ENCODE measurements at places on chromosomes 2 and 18. TPM values are rescaled to one million over a fixed set of nuclear protein-coding genes. Genes with fewer than 3 reads are reported as not detected.

The HRH4 gene
- not detected for polyA plus RNA-seq

The C1QL2 gene
- 0.07 TPM for polyA plus RNA-seq

The UBXN4 gene
- polyA plus RNA-seq, result 33.6 TPM

The ESPNL gene
- 0.42 TPM for polyA plus RNA-seq

- H3K36me3 ChIP-seq, result no peaks in the 10 kb centered on the region
- H3K27ac ChIP-seq, result no peak overlapping the region
- no peak overlapping the region for H3K4me3 ChIP-seq
- no peak for DNase-seq
- no peaks in the 10 kb centered on the region for H3K27me3 ChIP-seq
Measured at GRCh38 chr2:83844490-83844889, 614.6 kb downstream of the SUCLG1 start.

DNA sequence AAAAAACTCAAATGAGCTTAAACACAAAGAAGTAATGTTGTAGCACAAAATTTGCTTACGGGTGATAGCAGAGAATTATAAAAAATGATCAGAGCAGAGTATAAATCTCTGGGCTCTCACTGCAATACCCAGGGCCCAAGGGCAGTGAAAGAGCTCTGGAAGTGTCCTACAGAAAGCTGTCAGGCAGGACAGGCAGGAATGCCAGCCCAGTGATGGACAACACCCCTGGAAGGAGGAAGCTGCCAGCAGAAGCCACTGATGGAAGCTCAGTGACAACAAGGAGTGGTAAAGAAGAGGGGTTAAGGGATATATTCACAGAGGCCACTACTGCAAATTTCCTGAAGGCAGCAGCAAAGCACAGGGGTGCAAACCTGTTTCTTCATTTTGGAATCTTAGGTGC, 214.9 kb downstream of the L3MBTL4 start:
- no peaks in the 10 kb centered on the region for H3K27me3 ChIP-seq
- H3K4me1 ChIP-seq, result no peaks in the 10 kb centered on the region
- no peaks in the 10 kb centered on the region for H3K36me3 ChIP-seq
- DNase-seq, result no peak
- no peak overlapping the region for H3K27ac ChIP-seq

DNA sequence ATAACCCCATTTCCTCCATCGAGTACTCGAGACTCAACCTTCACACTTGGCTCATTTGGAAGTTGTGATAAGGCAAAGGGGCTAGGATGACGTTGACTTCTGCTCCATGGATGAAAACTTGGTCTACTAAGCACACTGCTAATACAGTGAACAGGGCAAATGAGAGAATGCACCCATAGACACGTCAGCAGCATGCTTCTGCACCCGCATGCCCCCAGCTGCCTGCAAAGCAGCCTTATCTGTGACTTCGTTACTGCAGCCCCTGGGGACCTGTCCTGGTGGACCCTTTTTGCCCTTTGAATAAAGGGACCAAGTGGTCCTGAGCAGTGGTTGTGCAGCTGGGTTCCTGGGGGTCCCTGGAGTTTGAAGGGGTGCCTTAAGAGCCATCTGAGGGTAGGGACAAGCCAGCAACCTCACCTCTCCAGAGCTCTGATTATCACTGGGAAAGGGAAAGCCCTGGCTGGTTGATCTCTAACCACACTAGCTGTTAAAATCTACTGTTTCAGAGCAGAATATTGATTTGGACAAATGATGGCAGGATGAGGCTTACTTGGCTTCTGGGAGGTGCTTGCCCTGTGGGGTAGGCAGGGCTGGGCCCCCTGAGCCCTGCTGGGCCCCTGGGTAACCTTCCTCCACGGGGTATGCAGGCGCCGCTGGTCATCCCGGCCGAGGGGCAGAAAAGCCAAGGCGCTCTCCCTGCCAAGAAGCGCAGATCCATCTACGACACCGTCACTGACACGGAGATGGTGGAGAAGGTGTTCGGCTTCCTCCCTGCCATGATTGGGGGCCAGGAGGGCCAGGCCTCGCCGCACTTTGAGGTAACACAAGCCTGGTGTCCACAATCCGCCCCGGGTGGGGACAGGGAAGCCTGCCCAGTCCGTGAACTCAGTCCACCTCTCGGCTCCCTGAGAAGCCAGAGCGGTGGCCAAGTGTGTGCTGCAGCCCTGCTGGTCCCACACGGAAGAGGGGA, 37.6 kb upstream of the GPR17 start:
- no peaks in the 10 kb centered on the region for H3K4me1 ChIP-seq
- H3K27ac ChIP-seq, result no peak overlapping the region
- no peak overlapping the region for H3K4me3 ChIP-seq
- H3K36me3 ChIP-seq, result no peaks in the 10 kb centered on the region
- H3K27me3 ChIP-seq, result no peaks in the 10 kb centered on the region

GRCh38 chr2:22497789-22498188, 887.2 kb upstream of the KLHL29 start:
- H3K27me3 ChIP-seq, result no peaks in the 10 kb centered on the region
- no peaks in the 10 kb centered on the region for H3K4me1 ChIP-seq
- no peaks in the 10 kb centered on the region for H3K36me3 ChIP-seq

GRCh38 chr2:238515377-238515776, 88.7 kb downstream of the ASB1 start:
- H3K4me3 ChIP-seq, result no peak overlapping the region
- no peak overlapping the region for H3K27ac ChIP-seq
- H3K27me3 ChIP-seq, result no peaks in the 10 kb centered on the region
- H3K4me1 ChIP-seq, result no peaks in the 10 kb centered on the region
- no peak for DNase-seq

DNA sequence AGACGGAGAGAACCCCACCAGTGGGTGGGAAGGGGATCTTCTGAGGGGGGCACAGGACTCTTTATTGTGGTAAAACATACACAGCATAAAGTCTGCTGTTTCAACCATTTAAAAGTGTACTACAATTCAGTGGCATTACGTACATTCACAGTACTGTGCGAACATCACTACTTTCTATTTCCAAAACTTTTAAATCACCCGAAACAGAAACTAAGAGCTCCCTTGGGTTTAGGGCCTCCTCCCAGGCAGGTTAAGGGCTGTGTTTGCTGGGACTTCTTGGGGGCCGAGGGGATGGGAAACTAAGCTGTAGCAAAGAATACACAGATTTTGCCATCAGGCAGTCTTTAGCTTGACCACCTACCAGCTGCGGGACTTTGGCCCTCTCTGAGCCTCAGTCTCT, 242.0 kb downstream of the HAUS1 start:
- H3K27ac ChIP-seq, result no peak overlapping the region
- H3K4me3 ChIP-seq, result no peak overlapping the region
- no peaks in the 10 kb centered on the region for H3K27me3 ChIP-seq
- DNase-seq, result no peak
- no peaks in the 10 kb centered on the region for H3K36me3 ChIP-seq
- H3K4me1 ChIP-seq, result no peaks in the 10 kb centered on the region

DNA sequence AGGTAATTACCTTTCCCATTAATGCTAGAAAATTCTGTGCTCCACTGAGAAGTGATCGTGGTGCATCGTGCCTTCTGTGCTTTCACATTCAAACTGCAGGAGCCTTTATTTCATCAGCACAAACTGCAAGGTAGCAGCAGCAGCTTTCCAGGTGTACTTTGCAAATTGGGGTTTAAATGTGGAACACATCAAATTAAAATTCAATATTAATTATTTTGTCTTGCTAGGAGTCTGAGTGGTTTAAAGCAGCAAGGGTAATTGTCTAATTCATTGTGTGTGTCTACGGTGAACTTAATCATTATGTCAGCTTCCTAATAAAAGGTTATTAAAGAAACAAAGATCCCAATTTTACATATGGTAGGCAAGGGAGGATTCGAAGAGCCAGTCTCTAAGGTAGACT, 180.8 kb upstream of the ATP5MC3 start:
- H3K27me3 ChIP-seq, result no peaks in the 10 kb centered on the region
- H3K4me1 ChIP-seq, result no peaks in the 10 kb centered on the region
- no peak for DNase-seq
- no peak overlapping the region for H3K4me3 ChIP-seq
- H3K36me3 ChIP-seq, result no peaks in the 10 kb centered on the region

GRCh38 chr2:19607931-19608771, 249.7 kb upstream of the OSR1 start:
- no peaks in the 10 kb centered on the region for H3K36me3 ChIP-seq
- H3K27me3 ChIP-seq, result no peaks in the 10 kb centered on the region
- no peak for DNase-seq
- H3K27ac ChIP-seq, result no peak overlapping the region
- H3K4me3 ChIP-seq, result no peak overlapping the region
- no peaks in the 10 kb centered on the region for H3K4me1 ChIP-seq

- no peaks in the 10 kb centered on the region for H3K36me3 ChIP-seq
- no peak overlapping the region for H3K4me3 ChIP-seq
- no peak for DNase-seq
- no peaks in the 10 kb centered on the region for H3K27me3 ChIP-seq
- H3K27ac ChIP-seq, result no peak overlapping the region
Measured at GRCh38 chr2:16249246-16250055, 309.1 kb downstream of the MYCN start.

DNA sequence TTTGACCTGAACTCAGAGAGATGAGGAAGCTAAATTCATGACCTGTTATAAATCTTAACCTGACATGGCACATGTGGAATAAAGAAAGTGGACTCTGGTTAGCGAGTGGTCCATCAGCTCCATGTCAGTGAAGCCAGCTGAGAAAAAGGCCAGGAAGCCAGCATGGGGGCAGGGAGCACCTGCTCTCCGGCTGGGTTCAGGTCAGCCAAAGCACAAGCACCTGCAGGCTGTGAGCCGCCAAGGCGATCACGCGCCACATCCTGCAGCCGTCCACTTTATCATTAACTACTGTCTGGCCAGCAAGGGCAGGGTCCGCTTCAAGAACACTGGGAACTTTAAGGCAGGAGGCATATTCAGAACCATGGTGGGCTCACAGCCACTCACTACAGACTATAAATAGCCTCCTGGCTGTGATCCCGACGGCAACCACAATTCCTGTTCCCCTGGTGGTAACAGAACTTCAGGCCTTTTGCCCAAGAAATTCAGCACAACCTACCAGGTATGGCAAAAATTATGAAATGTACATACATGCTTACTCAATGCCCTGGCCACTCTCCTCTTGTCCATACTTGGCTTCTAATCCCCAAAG, 35.5 kb downstream of the ACVR1 start:
- peak; percentile 78 for DNase-seq
- H3K27ac ChIP-seq, result peak overlapping the region; percentile 64
- H3K4me3 ChIP-seq, result no peak overlapping the region
- peaks cover 44% of the 10 kb centered on the region for H3K4me1 ChIP-seq
- no peaks in the 10 kb centered on the region for H3K36me3 ChIP-seq

DNA sequence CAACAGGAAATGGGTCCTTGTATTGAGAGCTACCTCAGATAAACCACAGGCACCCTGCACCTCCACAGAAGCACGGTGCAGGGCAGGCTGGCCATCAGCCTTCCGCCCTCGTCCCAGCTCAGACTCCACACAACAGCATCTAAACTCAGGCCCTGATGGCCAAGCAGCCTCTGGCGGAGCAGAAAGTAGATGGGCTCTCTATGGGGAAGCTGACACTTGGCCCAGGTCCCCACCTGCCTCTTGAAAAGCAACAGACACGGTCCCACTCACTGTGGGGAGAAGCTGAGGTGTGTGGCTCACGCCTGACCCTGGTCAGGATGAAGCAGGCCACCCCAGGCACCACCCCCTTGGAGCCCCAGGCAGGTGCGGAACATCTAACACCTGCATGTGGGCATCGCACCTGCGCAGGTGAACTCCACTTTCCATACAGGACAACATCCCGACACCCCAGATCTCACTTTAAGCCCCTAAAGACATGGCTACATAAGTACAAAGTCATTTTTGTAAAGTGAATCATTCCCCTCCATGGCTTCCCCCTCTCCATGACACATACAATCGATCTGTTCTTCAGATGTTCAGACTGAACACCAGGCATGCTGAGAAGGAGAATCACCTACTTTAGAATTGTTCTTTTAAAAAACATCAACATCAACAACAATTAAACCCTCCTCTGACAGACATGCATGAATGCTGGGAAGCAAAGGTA, 208.4 kb downstream of the ZBTB7C start:
- no peak for DNase-seq
- no peaks in the 10 kb centered on the region for H3K27me3 ChIP-seq
- no peak overlapping the region for H3K27ac ChIP-seq
- no peaks in the 10 kb centered on the region for H3K4me1 ChIP-seq
- H3K36me3 ChIP-seq, result no peaks in the 10 kb centered on the region

GRCh38 chr2:159454185-159454584, 162.2 kb downstream of the BAZ2B start:
- H3K27me3 ChIP-seq, result no peaks in the 10 kb centered on the region
- no peaks in the 10 kb centered on the region for H3K36me3 ChIP-seq
- no peak overlapping the region for H3K4me3 ChIP-seq

- no peaks in the 10 kb centered on the region for H3K27me3 ChIP-seq
- no peaks in the 10 kb centered on the region for H3K36me3 ChIP-seq
- H3K27ac ChIP-seq, result no peak overlapping the region
- DNase-seq, result no peak
Measured at GRCh38 chr2:240530181-240530580, 27.6 kb downstream of the ANKMY1 start.

GRCh38 chr18:4454537-4455112, 482 bp downstream of the DLGAP1 start:
- no peak overlapping the region for H3K27ac ChIP-seq
- no peak for DNase-seq
- H3K27me3 ChIP-seq, result no peaks in the 10 kb centered on the region
- H3K4me3 ChIP-seq, result peak overlapping the region; percentile 45
- H3K4me1 ChIP-seq, result peaks cover 8% of the 10 kb centered on the region
- H3K36me3 ChIP-seq, result no peaks in the 10 kb centered on the region

GRCh38 chr2:97911206-97911921, 84.4 kb downstream of the TMEM131 start:
- H3K36me3 ChIP-seq, result no peaks in the 10 kb centered on the region
- no peaks in the 10 kb centered on the region for H3K27me3 ChIP-seq
- no peak for DNase-seq
- H3K4me1 ChIP-seq, result peaks cover 7% of the 10 kb centered on the region

DNA sequence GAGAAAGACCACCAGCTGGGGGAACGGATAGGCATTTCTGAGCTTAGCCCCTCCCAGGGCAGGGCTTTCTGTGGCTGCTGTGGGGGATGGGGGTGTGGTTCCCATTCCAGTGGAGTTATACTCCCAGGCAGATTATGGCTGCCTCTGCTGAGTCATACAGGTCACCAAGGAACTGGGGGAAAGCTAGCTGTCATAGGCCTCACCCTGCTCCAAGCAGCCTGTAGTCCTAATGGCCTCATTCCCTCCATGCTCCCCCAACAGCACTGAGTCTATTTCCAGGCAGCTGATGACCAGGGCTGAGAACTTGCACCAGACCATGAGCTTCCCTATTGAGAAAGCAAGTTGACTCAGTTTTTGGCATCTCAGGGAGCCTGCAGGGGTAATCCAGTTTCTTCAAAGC, 87.1 kb downstream of the GPR39 start:
- H3K4me3 ChIP-seq, result no peak overlapping the region
- no peak for DNase-seq
- H3K4me1 ChIP-seq, result no peaks in the 10 kb centered on the region
- no peaks in the 10 kb centered on the region for H3K36me3 ChIP-seq

DNA sequence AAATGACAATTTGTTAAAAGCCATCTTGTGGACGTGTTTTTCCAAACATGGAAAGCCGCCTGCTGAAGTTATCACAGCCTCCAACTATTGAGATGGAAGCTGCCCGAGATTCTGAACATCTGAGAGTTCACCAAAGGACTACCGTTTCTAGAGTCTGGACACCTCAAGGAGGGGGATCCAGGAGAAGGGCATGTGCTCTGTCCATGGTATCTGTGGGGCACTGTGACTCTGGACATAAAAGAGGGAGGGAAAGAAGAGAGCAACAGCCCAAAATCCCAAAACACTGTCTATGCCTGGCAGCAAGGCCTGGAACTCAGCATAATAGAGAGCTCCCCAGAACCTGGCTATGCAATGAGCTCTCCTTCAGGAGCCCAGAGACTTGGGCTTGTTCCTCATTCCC, 319.9 kb downstream of the EN1 start:
- H3K27me3 ChIP-seq, result no peaks in the 10 kb centered on the region
- H3K4me1 ChIP-seq, result no peaks in the 10 kb centered on the region
- H3K4me3 ChIP-seq, result no peak overlapping the region
- DNase-seq, result no peak
